ENCODE measurements at places on chromosomes 2 and 18.

GRCh38 chr2:185108588-185108987 is 510.3 kb downstream of the ZNF804A start:
- DNase-seq, result no peak

GRCh38 chr2:220858101-220858500 is 714.0 kb downstream of the EPHA4 start:
- no peak for DNase-seq

DNA sequence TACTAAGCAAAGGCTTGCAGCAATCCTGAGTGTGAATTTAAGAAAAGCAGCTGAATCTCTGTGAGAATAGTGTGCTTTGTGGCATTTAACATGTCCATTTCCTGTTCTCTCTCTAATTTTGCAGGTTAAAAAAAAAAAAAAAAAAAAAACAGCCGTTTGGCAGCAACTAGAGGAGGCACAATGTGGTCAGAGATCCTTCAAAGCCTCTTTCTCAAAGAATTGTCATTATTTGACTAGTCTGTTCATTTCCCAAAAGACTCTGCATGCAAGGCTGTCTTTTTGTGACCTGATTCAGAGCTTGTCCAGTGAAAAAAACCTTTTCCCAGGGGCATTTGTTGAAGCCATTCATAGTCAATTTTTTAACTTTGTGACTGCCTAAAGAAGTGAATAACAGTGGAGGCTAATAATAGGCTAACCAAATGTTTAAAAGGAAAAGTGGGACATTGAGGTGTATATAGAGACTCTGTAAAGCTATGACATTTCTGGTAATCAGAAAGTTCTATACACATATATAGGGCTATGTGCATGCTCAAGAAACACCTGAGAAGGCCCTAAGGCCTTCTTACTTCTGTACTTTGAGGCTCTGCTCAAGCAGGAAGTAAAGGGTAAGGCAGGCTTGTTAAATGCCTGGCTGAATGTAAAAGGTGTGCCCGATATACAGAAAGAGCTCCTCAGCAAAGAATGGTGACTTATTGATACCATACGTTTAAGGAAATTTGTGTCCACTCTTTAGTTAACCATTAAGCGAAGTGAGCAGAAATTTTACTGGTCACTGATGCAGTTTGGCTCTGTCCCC is 289.6 kb upstream of the RAB6C start:
- no peak for DNase-seq

DNA sequence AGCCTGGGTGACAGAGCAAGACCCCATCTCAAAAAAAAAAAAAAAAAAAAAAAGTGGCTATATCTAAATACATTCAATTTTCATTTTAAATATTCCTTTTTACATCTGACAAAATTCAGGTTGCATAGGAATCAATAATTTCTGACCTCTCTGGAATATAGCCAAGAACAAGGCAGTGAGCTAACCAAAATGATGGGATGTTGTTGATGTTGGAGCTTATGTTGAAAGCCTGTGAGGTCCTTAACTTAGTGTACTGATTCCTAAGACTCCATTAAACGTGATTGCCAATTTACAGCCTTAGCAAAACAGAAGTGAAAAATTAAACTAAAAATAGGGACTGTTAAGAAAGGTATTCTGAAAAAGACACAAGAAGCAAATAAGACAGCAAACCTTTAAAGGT is 109.6 kb downstream of the MEP1B start:
- DNase-seq, result no peak

GRCh38 chr18:35609236-35609635 is 27.7 kb downstream of the GALNT1 start:
- no peak for DNase-seq

- DNase-seq, result no peak
Measured at GRCh38 chr2:173282795-173283545, 71.7 kb upstream of the CDCA7 start.

GRCh38 chr2:190922376-190922775 is 41.8 kb downstream of the GLS start:
- no peak for DNase-seq

GRCh38 chr18:78803104-78803503 is 176.5 kb upstream of the SALL3 start:
- no peak for DNase-seq

DNA sequence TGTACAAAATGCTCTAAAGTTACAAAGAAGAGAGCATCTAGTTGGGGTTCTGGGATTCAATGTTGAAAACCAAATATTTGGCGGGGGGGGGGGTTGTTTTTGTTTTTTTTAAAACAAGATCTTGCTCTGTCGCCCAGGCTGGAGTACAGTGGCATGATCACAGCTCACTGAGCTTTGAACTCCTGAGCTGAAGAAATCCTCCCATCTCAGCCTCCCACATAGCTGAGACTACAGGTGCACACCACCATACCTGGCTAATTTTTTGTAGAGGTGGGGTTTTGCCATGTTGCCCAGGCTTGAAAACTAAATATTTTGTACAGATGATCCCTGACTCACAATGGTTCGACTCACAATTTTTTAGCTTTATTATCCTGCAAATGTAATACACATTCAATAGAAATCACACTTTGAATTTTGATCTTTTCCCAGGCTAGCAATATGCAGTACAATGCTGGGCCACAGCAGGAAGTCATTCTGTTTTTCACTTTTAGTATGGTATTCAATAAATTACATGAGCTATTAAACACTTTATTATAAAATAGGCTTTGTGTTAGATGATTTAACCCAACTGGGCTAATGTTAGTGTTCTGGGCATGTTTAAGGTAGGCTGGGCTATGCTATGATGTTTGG is 7.6 kb downstream of the BARD1 start:
- no peak for DNase-seq

DNA sequence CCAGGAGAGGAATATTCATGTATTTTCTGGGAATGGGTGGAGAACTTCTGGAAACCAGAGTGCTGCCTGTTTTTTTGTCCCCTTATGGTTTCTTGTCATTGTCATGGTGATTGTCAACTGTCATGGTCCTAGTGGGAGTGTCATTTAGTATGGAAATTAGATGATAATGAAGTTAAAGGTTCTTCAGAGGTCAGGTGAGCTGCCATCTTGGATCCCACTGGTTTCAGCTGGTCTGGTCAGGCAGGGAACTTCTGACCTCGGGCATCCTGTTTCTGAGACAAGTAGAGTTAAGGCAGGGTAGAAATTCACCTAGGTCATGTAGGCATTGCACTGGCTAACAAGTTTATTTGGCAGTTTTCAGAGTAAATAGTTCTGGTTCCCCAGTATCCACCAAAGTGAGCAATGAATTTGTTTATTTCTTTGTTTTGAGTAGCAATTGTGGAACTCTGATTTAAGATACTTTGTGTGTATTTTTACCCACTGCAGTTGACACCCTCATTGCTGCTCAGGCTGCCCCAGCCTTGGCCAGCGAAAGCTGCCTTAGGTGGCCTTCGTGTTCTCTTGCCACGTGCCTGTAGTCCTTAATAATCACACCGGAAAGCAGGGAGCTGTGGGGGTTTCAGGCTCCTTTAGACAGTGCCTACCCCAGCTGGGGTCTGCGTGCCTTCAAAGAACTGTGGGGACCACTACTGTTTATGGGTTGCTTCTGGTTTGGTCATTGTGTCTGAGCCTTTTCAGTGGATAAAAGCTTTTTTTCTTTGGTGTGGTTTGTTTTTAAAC is 48.7 kb downstream of the NCK2 start:
- DNase-seq, result no peak

DNA sequence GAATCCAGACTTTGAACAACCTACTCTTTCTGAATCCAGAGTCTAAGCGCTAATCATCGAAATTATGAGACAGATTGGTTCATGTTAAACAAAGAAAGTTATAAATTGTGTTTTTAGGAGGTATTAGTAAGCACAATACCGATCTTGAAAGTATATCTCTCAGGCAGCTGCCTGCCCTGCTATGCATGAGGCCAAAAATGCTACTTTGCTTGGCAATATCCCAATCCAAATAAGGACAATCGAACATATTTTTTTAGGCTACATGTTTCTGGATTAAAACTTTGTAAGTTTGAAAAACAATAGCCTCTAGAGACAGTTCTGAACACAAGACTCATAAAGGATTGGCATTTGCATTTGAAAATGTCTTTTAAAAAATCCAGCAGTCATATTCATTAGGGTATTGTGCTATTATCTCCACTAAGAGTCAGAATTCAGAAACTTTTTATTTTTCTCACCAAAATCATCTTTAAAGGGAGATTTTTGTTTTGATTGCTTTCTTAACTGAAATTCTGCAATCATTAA is 167.1 kb downstream of the PDE1A start:
- no peak for DNase-seq

GRCh38 chr2:149080099-149080498 is 41.6 kb downstream of the LYPD6B start:
- DNase-seq, result no peak

DNA sequence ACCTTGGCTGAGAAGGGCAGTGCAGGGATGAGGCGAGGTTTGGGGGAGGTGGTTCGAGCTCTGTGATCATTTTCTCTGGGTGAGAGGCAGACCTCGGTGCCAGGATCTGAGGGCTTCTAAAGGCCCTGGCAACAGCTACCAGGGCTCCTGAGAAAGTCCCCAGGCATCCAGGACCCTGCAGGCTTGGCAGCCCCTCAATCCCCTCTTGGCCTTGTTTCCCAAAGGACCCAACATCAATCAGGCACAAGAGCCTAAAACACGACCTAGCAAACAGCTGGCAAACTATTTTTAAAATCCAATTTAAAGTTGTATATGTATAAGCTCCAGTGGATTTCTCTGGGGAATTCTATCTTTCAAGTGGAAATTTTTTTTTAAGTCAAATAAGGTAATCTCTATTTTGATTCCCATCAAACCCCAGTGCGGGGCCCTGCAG is 15.0 kb upstream of the MAT2A start:
- DNase-seq, result no peak

GRCh38 chr2:241560883-241561474 is 2.4 kb downstream of the BOK start:
- no peak for DNase-seq

- DNase-seq, result no peak
Measured at GRCh38 chr18:715626-716025, 3.2 kb upstream of the ENOSF1 start.

GRCh38 chr2:44932564-44933392 is 8.7 kb upstream of the SIX3 start:
- no peak for DNase-seq

DNA sequence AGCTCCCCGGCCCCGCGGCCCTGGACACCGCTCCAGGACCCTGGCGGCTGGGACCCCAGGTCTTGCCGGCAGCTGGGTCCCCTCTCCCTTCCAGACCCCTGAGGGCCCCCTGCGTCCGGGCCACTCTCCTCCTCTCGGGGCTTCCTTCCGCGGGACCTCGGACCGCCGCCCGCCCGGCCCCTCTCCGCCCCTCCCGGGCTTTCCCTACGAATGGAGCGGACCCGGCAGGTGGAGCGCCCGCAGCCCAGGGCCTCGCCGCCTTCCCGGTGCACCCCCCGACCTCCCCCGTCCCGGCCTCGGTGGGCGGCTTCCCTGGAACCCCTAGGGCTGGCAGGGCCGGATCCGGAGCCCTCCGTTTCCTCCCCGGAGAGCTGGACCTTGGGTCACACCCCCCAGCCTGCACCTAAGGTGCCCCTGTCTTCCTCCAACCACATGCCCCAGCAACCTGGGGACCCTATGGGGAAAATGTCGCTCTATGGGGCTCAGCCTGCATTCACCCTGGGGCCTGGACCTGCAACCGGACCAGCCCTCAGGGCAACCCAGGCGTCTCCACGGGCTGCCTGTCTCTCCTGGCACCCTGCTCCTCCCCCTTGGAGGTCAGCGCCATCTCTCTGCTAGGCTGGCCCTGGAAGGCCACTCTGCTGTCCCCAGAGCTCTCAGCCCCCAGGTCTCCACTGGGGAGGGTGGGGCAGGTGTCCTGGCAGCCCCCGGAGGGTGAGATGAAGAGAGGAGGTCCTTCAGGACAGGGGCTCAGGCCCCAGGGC is 730 bp downstream of the B3GNT7 start:
- no peak for DNase-seq

DNA sequence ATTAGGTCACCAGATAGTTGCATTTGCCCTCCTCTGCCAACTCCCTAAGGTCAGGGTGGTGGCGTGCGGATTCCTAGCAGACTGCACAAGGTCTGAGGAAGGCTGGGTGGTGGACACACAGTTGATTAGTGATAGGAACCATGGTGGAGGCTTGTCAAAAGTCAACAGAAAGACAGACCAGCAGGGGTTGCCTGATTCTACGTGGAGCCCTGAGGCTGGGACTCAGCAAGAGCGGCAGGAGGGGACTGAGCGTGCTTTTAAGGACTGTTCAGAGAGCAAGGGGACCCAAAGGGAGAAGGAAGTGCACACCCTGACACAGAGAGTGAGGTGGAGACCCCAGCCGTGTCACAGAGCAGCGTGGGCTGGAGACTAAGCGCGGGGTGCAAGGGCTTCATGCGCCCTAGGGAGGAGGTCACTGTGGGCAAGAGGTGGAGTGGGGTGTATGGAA is 513.2 kb downstream of the RNF144A start:
- DNase-seq, result no peak

- no peak for DNase-seq
Measured at GRCh38 chr2:29878898-29879297, 42.5 kb downstream of the ALK start.

GRCh38 chr2:8506746-8507145 is 175.1 kb upstream of the ID2 start:
- no peak for DNase-seq

DNA sequence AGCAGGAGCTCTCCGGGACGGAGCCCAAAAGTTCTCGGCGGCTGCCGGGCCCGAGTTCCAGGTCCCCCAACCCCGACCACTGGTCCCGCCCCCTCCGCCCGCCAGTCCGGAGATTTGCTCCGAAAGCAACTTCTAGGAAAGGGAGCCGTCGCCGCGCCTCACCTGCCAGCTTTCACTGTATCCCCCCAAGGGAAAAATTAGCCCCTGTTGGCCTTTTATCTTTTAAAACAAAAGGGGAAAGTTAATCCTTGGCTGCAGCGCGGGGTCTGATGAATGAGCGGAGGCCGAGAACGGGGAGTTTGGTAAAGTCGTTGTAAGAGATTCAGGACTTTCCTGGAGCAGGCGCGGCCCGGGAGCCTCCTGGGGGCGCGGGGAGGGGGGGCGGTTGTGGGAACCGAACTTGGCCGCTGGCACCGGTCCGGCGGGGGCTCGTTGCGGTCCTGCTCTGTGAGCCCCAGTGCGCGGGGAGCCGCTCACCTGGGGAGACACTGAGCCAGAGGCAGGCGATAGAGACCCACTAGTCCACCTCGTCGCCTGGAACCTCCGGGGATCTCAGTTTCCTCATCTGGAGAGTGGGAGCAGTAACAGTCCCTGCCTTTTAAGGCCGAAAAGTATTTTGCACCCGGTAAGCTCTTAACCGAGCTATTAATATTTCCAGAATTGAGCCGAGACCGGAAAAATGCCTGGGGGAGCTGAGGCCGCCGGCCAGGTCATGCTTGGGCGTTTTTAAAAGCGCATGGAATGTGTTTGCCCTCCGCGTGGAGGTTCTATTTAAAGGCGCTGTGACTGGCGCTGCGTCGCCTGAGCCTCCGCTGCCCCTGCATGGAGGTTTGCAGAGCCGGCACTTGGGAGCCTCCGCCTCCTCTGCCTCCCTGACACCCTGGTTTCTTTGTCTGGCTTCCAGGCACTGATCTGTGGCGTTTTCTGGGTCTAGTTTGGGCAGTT is 1.1 kb downstream of the EFHD1 start:
- DNase-seq, result no peak

GRCh38 chr18:57275111-57275510 is 77.2 kb upstream of the ST8SIA3 start:
- DNase-seq, result no peak

- no peak for DNase-seq
Measured at GRCh38 chr18:56196495-56197225, 441.7 kb downstream of the TXNL1 start.

GRCh38 chr2:197191177-197191939 is 119.2 kb downstream of the ANKRD44 start:
- DNase-seq, result no peak

GRCh38 chr2:118806797-118807667 is 40.4 kb downstream of the EN1 start:
- DNase-seq, result no peak
